Cerebellar cortex (tissue), 1 donor: ENCODE measurements at places on chromosomes 5 and 9.

GRCh38 chr5:56700711-56701110 lies 114.6 kb upstream of the MAP3K1 start:
- DNase-seq: no peak

GRCh38 chr9:92968081-92968480 lies 20.8 kb downstream of the FGD3 start:
- DNase-seq: no peak

- no peak for DNase-seq
Measured at GRCh38 chr9:3262826-3263529, 262.8 kb downstream of the RFX3 start.

DNA sequence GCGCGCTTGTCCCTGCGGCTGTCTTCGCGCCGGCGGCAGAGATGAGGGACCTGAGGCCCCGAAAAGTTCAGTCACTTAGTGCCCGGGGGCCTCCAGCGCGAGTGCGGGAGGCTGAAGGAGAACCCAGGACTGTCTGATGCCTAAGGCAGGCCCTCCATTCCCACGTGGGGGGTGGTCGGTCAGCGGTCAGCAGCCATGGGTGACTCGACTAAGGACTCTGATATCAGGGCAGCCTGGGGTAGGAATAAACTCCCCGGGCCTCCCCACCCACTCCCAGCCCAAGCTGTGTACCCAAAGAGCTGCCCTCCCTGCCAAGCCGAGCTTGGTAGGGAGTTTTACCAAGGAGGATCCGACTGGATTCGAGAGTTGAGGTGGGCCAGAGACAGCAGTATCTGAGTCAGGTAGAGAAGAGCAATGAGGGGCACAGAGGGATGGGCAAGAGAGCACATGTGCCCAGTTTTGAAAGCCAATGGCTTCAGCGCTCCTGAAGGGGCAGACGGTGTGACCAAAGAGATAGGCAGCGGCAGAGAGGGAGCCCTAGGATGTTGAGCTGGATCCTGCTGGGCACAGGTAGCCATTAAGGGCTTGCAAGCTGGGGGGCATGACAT lies 787 bp downstream of the FGFR4 start:
- DNase-seq: no peak

DNA sequence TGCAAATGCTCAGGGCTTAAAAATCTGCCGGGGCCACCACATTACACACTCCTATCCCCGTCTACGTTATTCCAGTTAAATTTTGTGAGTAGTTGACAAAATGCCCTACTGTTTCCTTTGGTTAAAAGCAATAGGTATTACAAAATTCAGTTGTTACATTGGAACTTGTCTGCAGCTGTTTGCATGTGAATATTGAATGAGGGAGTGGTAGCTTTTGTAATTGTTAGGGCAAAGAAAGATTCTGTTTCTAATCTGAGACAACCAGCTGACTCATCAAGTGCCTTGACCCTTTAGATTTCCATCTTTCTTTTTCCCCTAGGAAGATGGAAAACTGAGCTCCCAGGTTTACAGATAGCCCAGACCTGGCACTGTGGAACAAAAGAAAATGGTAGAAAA lies 30.2 kb downstream of the MAML1 start:
- DNase-seq: no peak
